Activated naive CD4-positive, alpha-beta T cell treated with anti-CD3 and anti-CD28 coated beads, Interleukin-2, amount 50 U/mL, for 72 hours (primary cell): ENCODE measurements at places on chromosomes 16 and 17. TPM values are rescaled to one million over a fixed set of nuclear protein-coding genes. Genes with fewer than 3 reads are reported as not detected.

- DNase-seq = no peak
These were observed 45.9 kb upstream of the HS3ST3A1 start for GRCh38 chr17:13647543-13648021.

GRCh38 chr16:67571981-67572431 is 9.7 kb downstream of the CTCF start:
- DNase-seq = no peak

DNA sequence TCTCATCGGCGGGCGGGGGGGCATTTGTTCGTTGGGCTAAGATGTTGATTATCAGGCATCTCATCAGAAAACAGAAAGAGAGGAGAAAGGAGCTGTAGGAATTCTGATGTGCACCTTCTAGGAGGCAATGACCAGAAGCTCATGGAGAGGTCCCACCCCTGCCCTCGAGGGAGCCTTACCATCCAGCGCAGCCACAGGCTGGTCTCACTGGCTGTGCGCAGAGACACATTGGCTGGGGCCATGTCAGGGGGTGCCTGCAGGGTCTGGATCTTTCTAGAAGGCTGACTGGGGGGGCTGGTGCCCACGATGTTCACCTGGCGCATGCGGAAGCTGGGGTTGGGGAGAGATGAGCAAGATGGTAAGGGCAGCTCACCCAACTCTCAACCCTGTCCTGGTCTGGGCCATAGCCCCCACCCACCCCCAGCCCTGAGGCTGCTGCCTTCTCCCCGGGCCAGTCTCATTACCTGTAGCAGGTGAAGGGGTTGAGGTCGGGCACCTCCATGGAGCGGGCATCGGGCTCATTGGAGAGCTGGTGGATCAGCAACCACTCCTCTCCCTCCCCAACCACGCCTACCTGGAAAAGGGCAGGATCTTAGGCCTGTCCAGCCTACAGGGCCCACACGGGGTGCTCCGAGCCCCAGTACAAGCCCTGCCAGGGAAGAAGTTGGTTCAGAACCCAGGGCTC is 86.2 kb upstream of the CDC42EP4 start:
- no peak for DNase-seq

DNA sequence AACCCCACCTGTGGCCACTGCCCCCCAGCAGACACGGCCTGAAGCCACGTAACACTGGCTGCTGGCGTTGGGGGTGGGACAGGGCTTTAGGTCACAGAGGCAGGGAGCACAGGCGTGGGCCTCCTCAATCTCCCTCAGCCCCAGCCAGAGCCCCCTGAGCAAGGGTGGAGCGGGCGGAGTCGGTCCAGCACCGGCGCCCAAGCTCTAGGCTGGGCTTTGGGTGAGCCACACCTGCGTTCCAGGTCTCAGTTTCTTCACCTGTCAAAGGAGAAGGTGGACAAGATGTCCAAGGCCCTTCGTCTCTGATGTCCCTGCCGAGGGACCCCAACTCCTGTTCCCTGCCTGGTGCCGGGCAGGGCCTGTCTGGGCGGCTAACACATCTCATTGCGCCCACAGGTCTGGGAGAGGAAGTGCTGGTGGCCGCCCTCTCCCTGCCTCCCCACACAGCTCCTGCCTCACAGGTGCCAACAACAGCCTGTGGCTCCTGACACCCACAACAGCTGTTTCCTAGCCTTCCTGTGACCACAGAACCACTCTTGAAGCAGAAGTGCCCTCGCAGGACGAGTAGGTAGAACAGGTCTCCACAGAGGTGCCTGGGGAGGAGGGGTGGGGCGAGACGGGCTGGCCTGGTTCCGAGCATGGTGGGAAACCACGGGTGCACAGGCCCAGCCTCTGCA is 12.0 kb downstream of the FAM83G start:
- DNase-seq = no peak

DNA sequence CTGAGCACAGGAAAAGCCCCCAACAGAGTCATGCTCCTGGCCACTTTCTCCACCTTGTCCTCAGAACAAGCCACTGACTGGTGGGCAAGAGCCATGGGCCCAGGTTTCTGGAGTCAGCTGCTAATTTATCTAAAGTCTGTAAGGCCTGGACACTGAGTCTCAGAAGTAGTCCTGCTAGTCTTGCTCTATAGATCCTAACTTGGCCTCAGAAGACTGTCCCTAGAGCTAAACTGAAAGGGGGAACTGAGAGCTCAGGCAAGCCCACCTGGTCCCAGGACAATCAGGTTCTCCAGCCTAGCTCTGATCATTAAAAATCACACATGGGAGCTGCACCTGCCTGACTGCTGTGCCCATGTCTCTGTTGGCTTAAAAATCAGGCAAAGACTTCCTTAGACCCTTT is 485.8 kb downstream of the SLC39A11 start:
- DNase-seq = no peak

- DNase-seq = no peak
These were observed 41.4 kb downstream of the ACTG1 start for GRCh38 chr17:81470944-81471817.

DNA sequence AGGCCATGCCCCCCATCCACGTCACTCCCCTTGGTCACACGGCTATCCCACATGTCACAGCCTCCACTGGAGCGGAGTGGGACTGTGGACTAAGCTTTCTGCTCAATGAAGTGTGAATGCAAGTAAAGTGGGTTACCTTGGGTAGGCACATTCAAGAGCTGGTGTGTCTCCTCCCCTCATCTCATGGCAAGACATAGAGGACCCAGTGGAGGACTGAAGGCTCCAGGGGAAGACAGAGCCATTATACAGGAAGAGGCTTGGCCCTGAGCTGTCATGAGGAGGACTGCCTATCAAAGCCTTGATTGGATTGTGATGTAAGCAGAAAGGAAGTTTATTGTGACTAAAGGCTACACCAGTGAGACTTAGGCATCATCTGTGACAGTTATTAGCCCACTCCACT is 129.2 kb upstream of the CCL2 start:
- no peak for DNase-seq

DNA sequence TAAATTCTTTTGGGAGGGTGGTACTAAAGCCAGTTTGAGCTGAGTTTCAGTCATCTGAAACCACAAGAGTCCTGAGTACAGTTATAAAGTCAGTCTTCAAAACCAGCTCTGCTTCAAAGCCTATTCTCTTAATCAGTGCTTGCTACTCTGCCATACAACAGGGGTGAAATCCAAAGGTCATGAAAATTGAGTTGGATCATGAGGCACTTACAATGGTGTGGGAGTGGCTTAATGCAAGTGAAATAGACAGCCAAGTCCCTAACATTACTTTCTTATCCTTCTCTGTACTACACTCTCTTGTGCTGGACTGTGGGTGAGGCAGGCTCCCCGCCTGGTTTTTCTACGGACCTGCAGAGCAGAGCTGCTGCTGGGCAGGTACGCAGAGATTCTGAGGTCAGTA is 12.4 kb downstream of the CBLN1 start:
- no peak for DNase-seq

DNA sequence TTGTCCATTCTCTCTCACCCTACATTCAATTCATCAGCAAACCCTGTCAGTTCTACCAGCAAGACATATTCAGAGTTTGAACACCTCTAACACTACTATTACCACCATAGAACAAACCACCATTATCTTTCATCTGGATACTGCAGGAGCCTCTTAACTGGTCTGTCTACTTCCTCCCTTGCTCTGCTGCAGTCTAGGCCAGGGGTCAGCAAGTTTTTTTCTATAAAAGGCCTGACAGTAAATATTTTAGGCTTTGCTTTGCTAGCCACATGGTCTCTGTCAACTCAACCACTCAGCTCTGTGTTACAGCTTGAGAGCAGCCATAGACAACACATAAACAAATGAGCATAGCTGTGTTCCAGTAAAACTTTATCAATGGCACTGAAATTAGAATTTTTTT is 13.8 kb downstream of the KCTD19 start:
- DNase-seq = no peak

GRCh38 chr16:15739950-15740349 is 89.9 kb downstream of the NDE1 start:
- no peak for DNase-seq

DNA sequence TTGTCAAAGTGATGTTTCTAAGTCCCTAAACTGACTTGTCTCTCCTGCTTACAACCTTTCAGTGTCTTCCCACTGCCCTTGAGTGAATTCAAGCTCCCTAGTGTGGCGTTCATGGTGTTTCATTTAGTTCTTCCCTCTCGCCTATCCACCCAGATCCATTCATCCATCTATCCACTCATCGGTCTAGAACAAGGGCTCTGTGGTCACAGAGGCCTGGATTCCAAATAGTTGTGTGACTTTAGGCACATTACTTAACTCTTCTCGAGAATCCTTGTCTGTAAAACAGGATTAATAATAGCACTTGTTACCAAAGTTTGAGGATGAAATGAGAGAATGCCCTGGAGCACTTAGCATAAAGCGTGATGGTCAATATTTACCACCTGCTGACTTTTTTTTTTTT is 870 bp upstream of the TAC4 start:
- DNase-seq = no peak

DNA sequence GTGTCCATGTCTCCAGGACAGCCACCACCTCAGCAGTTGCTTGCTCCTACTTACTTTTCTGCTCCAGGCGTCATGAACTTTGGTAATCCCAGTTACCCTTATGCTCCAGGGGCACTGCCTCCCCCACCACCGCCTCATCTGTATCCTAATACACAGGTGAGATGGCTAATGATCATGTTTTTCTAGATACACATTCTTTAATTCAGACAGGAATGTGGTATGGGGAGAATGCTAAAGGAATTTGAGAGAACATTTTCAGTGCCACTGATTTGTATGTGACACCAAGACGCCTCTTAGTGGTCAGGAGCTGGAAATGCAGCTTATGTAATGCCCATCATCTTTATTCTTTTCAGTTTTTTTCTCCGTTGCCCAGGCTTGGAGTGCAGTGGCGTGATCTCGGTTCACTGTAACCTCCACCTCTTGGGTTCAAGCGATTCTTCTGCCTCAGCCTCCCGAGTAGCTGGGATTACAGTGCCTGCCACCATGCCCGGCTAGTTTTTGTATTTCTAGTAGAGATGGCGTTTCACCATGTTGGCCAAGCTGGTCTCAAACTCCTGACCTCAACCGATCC is 8.9 kb upstream of the RAPGEFL1 start:
- DNase-seq = no peak

DNA sequence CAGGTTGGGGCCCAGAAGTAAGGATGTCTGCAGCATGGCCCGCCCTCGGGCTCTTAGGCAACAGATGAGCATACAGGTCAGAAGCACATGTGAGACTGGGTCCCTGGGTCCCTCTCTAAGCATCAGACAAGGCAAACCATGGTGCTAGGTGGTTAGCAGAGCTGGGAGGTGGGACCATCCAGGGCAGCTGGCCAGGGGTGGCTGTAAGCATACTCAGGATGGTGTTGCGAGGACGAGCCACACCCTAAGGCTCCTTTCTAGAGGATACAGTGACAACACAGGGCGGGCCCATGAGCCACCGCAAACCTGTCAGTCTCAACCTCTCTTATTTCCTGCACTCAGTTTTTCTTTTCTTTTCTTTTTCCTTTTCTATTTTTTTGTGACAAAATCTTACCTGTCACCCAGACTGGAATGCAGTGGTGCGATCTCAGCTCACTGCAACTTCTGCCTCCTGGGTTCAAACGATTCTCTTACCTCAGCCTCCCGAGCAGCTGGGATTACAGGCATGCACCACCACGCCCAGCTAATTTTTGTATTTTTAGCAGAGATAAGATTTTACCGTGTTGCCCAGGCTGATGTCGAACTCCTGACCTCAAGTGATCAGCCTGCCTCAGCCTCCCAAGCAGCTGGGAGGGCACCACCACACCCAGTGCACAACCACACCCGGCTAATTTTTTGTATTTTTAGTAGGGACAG is 3.6 kb downstream of the FA2H start:
- DNase-seq = no peak

DNA sequence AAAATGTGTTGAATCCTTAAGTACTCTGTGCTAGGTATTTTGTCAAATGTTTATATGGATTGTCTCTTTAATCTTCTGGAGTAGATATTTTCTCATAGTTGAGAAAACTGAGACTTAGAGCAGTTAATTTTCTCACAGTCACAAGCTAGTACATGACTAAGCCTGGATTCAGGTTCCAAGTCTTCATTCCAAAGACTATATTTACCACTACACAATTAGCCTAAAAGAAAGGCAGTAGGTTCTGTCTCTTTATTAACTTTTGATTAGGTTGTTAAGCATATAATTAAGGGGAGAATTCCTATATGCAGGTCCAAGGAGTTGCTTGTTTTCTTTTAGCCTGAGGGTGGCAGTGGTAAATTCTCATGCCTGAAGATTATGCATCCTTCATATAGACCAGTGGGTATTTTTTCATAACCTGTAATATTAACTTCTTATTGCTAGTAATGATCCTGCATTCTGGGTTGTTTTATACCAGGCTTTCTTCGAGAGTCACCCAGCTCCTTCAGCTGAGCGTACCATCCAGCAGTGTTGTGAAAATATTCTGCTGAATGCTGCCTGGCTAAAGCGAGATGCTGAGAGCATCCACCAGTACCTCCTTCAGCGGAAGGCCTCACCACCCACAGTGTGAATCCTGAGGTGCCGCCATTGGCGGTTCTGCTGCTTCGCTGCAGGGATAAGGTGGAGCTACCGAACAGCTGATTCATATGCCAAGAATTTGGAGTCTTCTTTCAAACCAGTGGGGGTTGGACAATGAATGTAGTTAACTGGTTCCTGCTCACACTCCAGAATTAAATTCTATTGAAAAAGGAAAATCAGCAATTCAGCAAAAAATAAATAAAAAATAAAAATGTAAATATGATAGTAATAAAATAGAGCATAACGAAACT is 28.2 kb upstream of the KPNB1 start:
- DNase-seq = no peak

GRCh38 chr17:72405662-72406230 is 284.9 kb downstream of the SOX9 start:
- DNase-seq = no peak

DNA sequence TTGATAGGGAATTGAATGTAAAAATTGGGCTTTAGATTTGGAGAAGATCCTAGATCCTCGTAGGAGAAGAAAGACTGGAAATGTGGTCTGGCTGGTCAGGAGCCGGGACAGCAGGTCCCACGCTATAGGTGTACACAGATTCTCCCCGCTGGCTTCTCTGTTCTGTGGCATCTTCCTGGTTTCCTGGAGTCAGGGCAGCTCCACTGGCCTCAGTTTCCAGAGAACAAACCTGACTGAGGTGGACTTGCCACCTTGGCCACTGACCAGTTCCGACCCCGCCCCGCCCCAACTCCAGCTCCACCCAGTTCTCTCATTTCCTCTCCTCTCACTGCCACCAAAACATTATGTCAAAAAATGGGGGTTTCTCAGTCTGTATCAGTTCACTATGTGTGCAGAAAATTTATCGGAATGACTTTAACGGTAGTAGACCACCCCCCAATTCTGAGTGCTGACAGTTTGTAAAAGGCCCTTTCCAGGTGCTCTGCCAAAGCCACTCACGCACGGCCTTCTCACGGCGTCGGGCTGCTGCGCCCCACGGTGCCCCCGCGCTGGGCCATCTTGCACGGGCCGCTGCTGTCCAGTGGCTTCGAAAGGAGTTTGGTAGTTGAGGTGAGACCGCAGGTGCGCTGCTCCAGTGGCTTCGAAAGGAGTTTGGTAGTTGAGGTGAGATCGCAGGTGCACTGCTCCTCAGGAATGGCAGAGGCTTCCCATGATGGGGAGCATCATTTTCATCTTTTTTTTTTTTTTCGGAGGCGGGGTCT is 161.4 kb upstream of the CHMP6 start:
- DNase-seq = peak; percentile 52

GRCh38 chr17:14559264-14560119 is 258.6 kb downstream of the HS3ST3B1 start:
- no peak for DNase-seq

Gene HS3ST2
- not detected for total RNA-seq

Gene UMOD
- not detected for total RNA-seq

Gene TAC4
- not detected for total RNA-seq

Gene TLCD3A
- 20.4 TPM for total RNA-seq

Gene ACE
- total RNA-seq = 0.39 TPM

Gene BRICD5
- 10.3 TPM for total RNA-seq

Gene ST6GALNAC2
- total RNA-seq = not detected

Gene CSH1
- 8.3 TPM for total RNA-seq

Gene EME1
- total RNA-seq = 45.9 TPM
